EH (cell line): ENCODE measurements at places on chromosomes 6 and 20.

DNA sequence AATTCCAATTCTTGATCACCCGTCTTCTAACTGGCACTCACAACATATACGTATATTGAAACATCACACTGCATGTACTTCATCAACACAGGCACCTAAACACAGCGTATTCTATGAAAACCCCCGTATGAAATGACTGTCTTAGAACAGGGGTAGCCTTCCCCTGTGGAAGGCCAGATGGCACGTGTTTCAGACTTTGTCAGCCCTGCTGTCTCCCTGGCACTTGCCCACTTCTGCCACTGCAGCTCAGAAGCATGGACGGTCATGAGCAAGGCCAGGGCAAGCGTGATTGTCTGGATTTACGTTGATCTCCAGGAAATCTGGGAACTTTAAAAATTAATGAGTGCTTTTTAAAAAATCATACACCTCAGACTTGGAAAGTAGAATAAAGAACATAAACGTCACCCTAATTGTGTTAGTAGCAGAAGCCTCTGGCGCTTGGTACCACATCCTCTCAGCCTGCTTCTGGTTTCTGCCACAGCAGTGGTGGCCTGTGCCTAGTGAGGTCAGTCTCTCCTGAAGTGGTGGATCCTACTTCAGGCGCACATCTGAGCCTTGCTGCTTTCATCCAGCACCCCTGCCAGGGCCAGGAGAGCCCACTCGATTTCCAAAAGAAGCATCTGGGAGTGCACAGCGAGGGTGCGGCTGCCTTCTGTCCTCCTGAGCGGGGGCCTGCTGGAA is 18.3 kb downstream of the PDE10A start:
- no peak for DNase-seq

GRCh38 chr6:29989211-29989610 is 46.9 kb downstream of the HLA-A start:
- peak; percentile 44 for DNase-seq

DNA sequence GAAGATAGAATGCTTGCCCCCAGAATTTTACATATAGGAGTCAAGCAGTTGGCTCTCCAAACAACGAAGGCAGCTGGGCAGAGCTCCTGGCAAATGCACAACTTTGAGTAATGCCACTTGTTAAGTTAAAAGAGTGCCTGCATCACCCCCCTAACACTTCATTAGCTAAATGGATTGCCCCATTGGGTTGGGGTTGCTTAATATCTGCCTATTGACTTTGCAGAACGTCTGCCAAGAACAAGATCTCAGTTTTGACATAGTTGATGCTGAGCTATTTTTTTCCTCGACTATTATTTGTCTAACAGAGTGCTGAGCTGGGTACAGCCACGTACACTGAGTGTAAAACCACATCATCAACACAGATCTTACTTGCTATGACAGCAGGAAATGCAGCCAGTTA is 12.1 kb downstream of the ANKRD60 start:
- peak; percentile 39 for DNase-seq

DNA sequence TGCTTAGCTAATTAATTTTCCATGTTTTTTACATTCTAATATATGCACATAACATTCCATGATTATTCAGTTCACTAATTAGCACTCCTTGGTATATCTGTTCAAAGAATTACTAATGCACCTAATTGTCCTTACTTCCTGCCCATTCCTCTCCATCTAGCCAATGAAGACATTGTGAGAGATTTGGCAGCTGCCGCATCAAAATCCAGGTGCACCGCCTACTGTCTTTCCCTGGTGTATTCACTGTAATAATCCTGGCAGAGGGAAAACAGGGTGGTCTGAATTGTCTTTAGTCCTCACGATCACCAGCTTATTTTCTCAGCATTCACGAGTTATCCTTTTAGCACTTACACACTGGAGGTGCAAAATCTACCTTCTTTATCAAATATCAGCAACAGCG is 61.0 kb upstream of the SCGN start:
- DNase-seq: no peak

- DNase-seq: no peak
Measured at GRCh38 chr6:164246082-164246481, 831.6 kb downstream of the QKI start.

DNA sequence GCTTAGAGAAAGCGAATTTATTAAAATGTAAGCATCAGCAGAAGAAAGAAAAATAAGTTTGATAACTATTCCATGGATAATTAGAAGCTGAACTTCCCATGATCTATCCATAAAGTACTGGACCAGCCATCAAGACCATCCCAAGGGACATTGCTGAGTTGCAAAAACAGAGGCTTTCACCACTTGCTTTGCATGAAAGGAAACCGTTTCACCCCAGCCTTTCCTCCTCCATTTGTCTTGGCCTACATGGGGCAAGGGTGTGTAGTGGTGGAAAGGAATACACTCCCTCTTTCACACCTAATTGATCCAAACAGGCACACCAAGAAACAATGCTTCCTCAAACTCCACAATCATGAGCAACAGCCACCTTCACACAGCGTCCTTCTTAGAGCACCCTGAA is 10.4 kb downstream of the HIVEP2 start:
- no peak for DNase-seq

- DNase-seq: peak; percentile 85
Measured at GRCh38 chr6:132132924-132133639, 181.9 kb upstream of the CCN2 start.

DNA sequence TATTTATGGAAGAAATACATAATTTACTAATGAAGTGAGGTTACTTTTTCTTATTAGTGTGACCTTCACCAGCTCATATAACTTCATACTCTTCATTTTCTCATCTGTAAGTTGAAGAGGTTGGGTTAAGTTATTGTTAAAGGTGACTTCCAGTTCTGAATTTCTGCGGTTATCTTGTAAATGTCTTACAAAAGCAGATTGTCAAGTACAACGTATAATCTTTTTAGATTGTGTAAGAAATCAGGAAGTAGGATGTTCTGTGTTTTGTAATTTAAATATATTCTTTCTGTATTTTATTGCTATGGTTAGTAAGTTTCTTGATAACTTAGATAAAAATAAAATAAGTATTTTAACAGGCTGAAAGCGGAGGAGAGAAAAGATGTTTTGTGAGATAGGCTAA is 12.0 kb downstream of the WTAP start:
- no peak for DNase-seq

DNA sequence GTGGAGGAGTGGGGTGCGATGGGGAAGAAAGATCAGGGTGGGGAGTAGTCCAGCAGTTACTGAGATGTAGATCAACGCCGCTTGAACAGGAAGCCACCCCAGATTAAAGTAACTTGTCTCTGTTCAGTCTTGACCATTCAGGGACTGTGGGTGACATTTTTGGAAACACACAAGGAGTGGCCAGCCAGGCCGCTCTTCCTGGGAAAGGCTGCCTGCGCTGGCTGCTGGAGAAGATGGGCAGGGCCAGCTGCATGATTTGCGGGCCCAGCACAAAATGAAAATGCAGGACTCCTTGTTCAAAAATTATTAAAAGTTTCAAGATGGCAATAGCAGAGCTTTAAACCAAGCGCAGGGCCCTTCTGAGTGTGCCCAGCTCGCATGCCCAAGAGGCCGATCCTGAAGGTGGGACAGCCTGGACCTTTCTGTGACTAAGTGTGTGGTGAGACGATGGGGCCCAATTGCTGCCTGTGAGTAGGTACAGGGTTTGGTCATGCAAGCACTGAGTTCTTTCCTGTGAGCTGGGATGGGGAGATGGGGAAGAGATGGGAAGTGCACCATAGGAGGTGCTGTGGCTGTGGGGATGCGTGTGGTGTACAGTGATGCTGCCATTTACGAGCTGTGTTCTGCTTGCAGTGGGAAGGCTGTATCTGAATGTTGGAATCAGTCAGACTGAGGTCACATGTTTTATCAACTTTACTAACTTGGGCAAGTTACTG is 51.3 kb downstream of the DAAM2 start:
- DNase-seq: peak; percentile 44

DNA sequence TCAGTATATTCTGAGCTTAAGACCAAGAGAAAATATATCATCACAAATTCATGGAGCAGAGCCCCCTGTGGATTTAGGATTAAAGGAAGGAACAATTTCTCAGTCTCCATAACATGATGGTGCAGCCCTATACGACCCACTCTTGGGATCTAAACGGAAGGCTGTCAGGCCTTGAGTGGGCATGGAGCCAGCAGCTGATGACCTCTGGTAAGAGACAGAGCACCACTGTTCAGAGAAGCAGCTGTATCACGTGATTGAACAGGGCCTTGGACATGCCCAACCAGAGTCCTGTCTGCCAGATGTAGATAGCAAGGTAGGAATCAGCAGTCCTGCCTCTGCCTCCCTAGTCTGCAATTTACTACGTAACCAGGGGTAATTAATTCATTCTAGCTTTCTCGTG is 259.4 kb upstream of the POU3F2 start:
- no peak for DNase-seq

GRCh38 chr6:36592221-36592655 is 1.9 kb upstream of the SRSF3 start:
- DNase-seq: no peak

- DNase-seq: no peak
Measured at GRCh38 chr20:59412181-59412580, 111.8 kb downstream of the EDN3 start.

DNA sequence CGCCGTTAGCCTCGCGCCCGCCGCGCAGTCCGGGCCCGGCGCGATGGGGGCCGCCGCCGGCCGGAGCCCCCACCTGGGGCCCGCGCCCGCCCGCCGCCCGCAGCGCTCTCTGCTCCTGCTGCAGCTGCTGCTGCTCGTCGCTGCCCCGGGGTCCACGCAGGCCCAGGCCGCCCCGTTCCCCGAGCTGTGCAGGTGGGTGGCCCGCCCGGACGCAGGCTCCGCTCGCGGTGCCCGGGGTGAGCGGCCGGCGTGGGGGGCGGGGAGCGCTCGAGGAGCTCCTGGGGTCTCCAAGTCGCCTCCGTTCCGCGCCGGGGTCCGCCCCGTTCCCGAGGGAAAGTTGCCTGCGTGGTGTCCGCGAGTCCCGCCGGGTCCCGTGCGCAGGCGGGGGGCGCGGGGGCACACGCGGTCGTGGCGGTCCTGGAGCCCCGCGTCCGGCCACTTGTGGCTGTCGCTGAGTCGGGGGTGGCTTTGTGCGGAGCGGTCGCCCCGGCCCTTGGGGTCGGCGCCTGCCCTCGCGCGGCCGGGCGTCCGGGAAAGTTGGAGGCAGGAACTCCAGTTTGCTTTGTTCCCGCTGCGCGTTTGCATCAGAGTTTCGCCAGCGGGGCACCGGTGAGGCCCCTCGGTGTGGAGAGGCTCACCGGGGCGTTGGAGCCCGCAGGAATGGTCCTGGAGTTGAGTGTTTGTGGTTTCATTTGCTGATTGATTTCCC is 476 bp downstream of the IGF2R start:
- peak; percentile 42 for DNase-seq
